ENCODE measurements at places on chromosomes 12 and 14.

DNA sequence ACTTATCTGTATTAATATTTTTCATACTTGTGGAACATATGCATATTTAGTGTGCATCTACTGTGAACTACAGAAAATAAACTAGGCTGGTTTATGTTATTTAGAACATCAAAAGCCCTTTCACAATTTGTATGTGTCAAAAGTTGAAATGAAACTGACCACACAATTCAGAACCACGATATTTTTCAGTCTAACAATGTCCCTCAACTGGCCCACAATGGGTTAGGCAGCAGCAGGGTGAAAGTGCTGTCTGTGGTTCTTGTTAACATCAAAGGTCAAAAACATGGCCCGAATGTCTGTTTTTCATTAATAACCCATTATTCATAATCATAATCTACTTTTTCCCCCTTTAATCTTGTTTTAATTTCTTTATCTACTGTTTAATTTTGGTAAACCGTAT lies 559.9 kb upstream of the ATP2B1 start:
- no peak for DNase-seq

- peak; percentile 83 for DNase-seq
Observed at GRCh38 chr14:89507521-89507920, 90.5 kb upstream of the FOXN3 start.

DNA sequence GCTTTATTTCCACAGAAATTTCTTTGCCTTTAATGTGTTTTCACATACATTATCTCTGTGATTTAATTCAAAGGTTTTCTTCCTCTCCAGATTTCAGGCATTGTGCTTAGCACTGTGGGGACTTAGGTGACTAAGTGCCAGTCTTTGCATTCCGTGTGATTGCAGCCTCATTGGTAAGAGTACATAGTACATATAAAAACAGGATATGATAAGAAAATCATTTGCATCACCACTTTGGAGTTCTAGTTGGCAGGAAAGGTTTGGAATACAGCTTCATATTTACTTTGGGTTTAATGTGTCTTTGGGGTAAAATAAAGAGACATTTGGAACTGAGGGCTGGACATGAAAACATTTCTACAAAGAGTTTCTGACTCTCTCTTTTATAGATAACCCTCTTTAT lies 37.8 kb upstream of the C12orf75 start:
- peak; percentile 77 for DNase-seq

DNA sequence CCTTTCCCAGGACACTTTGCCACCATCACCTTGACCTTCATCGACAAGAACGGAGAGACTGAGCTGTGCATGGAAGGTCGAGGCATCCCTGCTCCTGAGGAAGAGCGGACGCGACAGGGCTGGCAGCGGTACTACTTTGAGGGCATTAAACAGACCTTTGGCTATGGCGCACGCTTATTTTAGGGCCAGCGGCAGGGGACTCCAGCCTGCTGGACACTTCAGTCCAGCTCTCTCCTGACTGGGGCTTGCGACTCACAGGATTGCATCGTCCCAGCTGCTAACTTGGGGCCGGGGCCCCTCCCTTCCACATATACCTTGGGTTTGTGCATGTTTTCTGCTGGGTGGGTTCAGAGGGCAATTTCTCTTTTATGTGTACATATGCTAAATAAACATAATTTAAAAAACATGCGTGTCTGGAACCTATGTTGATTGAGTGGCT lies 11.2 kb downstream of the AHSA1 start:
- no peak for DNase-seq

GRCh38 chr12:85779768-85780167 lies 56.4 kb downstream of the RASSF9 start:
- DNase-seq: no peak

DNA sequence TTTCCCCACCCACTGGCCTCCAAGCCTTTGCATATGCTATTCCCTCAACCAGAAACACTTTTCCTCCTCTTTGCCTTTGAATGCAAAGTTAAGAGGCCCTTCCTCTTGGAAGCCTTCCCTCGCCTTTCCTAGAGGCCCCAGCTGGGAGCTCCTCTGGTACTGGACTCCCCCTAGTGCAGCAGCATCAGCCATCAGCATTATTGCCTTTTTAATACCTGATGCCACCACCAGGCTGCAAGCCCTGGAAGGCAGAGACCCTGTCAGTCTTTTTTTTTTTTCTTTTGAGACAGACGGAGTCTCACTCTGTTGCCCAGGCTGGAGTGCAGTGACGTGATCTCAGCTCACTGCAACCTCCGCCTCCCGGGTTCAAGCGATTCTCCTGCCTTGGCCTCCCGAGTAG lies 19.1 kb upstream of the PLA2G1B start:
- DNase-seq: no peak

GRCh38 chr12:39277416-39277815 lies 165.5 kb downstream of the KIF21A start:
- no peak for DNase-seq

DNA sequence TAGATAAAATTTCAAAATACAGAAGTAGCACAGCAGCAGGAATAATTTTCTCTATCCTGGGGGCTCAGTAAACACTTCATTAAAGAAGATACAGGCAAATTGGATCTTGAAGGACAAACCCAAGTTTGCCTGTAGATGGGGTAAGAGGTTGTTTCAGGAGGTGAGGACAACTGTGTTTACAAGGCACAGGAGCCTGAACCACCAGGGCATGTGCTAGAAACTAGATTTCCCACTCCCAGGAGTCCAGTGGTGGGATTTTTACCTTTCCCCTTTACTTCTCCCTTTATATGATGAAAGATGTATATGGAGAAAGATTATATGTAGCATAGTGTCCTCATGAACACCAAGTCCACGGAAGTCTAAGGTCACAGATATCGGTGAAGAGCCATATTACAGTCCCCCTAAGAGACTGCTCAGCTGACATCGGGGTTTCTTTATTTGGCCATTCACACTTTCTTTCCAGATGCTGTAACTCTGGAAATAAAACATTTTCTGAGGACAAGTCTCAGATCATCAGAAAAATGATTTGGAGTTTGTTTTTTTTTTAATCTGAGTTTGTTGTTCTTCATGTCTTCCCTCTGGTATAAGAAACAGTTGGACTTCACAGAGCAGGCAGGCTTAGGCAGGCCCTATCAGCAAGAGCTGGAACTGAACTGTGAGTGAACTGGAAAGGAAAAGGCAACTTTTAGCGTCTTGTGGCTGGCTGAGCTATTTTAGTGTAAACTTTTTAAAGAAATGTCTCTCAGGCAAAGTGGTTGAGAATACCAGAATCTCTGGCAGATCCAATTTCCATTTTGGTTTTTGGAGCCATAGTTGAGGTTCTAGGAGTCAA lies 8.0 kb upstream of the EVL start:
- DNase-seq: no peak

DNA sequence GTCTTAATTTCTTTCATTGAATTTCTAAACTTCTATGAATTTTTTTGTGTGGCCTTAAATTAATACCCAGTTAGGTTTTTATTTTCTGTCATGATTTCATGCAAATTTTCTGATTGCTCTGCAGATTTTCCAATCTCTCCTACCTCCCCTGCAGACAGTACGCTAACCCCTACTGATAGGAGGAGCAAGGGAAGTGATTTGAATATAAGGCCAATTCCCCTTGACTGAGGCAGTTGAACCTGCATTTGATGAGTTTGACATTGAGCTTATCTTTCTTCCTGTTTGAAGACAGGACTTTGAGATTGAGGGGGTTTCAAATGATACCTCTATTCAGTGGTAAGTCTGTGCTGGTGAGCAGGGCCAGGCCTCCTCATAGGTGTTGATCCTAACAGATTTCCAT lies 74.6 kb downstream of the SNAPC1 start:
- DNase-seq: no peak

Measured in fibroblast of skin of back (primary cell).